Cortex of kidney (tissue), 1 donor: ENCODE measurements at places on chromosomes 2 and 18.

- no peak for DNase-seq
Measured at GRCh38 chr2:19835781-19836281, 66.0 kb downstream of the TTC32 start.

- no peak for DNase-seq
Measured at GRCh38 chr2:172415865-172416183, 11.6 kb upstream of the ITGA6 start.

- no peak for DNase-seq
Measured at GRCh38 chr2:67309281-67309680, 87.9 kb upstream of the ETAA1 start.

DNA sequence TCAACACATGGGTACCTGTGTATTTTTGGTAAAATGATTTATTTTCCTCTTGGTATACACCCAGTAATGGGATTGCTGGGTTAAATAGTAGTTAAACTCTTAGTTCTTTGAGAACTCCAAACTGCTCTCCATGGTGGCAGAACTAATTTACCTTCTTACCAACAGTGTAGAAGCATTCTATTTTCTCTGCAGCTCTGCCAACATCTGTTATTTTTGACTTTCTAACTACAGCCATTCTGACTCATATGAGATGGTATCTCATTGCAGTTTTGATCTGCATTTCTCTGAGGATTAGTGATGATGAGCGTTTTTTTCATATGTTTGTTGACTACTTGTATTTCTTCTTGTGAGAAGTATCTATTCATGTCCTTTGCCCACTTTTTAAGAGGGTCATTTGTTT is 180.6 kb downstream of the FSIP2 start:
- no peak for DNase-seq

GRCh38 chr18:57802213-57803102 is 657 bp downstream of the ATP8B1 start:
- no peak for DNase-seq

DNA sequence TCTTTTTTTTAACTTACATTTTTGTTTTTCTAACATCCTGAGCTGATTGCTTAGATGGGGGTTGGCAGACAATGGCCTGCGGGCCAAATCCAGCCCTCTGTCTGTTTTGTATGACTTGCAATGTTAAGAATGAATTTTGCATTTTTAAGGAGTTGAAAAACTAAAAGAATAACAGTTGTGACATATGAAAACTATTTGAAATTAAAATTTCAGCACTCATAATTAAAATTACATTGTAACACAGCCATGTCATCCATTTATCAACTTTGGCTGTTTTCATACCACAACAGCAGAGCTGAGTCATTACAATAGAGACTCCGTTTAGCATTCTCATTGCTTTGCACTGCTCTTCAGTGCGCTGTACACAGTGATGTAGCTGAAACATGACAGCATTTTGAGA is 94.1 kb upstream of the MC4R start:
- no peak for DNase-seq

GRCh38 chr2:198004921-198005829 is 200.8 kb downstream of the PLCL1 start:
- DNase-seq = no peak

GRCh38 chr18:9217743-9218451 is 81.3 kb downstream of the ANKRD12 start:
- no peak for DNase-seq

DNA sequence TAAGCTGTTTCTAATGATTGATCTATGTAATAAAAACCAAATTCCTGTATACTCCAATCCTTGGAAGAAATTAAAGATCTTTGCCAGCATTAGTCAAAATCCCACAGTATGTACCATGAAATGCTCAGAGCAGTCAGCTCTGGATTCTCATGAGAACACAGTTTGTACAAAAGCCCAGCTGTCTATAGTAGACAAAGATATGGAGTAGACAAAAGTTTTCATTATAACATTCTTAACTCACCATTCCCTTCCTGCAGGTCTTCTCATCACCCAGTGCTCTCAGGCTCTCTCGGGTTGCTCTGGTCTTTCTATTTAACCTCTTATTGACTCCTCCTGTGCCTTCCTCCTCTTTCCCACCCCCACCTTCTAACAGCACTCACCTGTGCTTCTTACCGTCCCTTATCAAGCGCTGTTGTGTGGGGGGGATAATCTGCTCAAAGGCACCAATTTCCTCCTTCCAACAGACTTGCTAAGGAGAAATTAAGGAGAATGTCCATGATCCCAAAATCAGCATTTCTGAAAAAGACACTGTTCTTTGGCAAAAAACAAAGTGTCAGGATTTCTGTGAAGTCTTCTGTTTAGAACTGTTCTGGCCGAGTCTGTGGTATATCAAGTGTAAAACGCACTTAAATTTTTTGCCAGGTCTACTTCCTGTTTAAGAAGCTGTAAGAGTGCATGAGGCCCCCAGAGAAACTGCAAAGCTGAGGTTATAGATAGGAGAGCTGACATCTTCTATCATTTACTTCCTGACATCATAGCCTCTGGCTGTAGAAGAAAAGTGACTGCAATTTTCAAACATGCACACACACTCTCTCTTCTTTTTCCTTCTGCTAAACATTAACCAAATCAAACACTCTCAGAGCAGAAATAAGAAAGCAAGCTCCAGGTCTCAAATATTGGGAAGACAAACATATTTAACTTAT is 144.1 kb downstream of the EVA1A start:
- no peak for DNase-seq

- no peak for DNase-seq
Measured at GRCh38 chr2:70643715-70644114, 90.1 kb upstream of the TGFA start.

DNA sequence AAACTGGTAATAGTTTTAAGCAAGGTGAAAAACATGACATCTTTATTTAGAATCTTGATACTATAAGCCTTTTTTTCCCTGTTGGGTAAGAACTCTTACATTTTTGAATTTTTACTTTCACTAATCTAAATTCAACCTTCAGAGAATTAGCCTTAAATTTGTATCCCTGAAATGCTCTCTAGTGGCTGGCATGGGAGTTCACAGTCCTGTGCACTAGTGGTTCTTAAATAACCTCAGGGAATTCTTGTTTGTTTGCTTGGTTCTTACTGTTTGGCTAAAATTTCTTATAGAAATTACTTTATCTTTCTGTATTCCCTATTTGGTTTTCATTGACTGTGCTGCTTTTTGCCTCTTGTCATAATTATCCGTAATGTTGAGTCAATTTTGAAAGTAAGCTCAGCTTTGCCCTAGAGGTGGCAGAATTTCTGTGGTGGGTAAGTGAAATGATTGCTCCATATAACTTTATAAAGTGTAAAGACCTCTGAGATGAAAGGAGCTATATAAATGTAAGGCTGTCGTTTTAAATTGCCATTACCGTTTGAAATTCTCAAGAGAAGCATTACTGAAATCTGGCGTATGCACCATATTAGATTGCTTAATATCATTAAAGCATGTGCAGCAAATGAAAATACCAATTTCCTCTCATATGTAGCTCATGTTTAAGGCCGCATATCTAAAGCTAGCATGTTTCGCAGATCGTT is 391.3 kb upstream of the FIGN start:
- no peak for DNase-seq

DNA sequence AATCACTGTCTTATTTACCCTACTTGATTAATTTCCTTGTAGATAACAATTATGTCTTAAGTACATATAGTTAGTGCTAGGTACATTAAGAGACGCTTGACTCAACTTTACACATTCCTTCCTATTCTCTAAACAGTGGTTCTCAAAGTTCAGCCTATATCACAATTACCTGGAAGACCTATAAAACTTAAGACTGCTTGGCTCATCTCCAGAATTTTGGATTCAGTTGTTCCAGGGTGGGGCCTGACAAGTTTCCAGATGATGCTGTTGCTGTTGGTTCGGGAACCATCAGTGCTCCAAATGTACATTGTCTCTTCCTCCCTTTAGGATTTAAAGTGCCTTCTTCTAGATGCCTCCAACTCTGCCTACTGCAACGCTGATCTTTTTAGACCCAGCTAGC is 4.0 kb downstream of the PPP3R1 start:
- no peak for DNase-seq
